A549 (cell line): ENCODE measurements at places on chromosomes 1 and 21.

DNA sequence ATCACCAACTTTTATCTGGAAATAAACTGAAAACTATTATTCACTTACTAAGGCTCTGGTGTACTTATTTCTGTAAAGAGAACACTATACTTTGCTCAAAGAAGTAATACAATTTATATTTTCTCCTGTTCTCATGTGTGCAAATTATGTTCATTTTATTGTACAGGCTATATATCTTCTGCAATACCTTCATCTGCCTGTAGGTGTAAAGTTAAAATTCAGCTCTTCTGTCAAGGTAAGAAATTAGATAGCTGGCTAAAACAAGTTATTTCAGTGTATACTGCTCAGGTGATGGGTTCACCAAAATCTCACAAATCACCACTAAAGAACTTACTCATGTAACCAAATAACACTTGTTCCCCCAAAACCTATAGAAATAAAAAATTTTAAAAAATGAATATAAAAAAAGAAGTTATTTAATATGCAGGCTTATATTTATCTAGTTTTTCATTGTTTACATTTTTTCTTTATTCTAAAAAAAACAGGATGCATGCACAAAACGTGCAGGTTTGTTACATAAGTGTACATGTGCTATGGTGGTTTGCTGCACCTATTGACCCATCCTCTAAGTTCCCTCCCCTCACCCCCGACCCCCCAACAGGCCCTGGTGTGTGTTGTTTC, 81.5 kb downstream of the PTGER3 start:
- DNase-seq: peak; percentile 1

- no peak for DNase-seq
Observed at GRCh38 chr21:17903029-17903806, 84.1 kb upstream of the C21orf91 start.

DNA sequence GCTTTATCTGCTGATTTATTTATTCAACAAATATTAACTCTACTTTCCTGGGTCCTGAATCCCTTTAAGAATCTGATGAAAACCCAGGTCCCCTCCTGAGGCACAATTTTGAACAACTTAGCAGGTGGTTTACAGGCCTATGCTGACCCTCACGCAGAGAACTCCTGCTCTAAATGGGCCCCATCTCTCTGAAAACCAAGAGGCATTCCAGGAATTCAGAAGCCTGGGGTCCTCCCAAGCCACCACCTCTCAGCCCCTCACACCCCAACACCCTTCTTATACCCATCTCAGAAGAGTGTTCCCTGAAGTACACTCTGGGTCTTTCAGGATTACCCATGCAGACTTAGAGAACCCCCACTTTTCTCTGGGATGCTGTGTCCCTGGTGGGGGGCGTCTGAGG, 34.5 kb downstream of the LHX4 start:
- DNase-seq: no peak

- no peak for DNase-seq
Observed at GRCh38 chr1:235090406-235091069, 38.1 kb downstream of the TOMM20 start.

DNA sequence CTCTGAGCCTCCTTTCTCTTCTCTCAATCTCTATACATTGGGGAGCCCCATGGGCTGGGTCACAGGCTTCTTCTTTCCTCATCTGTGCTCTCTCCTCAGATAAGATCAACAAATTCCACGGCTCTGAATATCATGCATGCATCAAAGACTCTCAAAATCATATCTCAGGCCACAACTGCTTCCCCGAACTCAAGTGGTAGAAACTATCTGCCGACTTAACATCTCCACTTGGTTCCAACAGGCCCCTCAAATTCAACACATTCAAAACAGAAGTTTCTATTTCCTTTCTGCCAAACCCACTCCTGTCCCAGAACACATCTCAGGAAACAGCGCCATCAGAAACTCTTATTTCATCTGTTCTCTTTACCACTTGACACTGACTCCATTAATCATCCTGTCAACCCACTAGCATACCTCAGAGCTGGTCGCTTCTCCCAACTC, 16.7 kb downstream of the DDX59 start:
- no peak for DNase-seq

- DNase-seq: peak; percentile 54
Observed at GRCh38 chr1:179867493-179868330, 9.9 kb downstream of the TOR1AIP2 start.

DNA sequence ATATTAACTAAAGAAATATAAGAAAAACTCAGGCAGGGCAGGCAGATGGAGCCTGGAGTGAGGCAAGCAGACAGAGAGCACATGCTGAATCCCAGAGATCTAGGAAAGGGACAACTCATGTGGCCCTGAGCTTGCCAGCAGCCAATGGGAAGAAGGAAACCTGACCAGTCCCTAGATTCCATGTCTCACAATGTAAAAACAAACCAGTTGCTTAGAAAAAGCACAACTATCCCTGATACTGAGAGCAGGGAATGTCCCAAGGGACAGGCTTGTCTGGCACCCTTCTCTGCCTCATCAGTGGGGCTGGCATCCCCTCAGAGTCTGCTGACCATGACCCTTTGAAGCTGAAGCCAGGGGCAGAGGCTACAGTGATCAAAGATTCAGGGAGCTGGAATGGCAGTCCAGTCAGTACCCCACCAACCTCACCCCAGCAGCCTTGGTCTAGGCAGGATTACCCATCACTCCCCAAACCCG, 27.8 kb downstream of the HSPG2 start:
- no peak for DNase-seq
